ENCODE measurements at places on chromosomes 1 and 21.

- no peak for DNase-seq
Measured at GRCh38 chr1:228393268-228393701, 13.3 kb downstream of the TRIM11 start.

GRCh38 chr1:235759336-235759735, 107.4 kb downstream of the LYST start:
- DNase-seq: no peak

GRCh38 chr1:198157847-198158725, 1.3 kb downstream of the NEK7 start:
- DNase-seq: no peak

GRCh38 chr1:115505148-115505571, 136.6 kb upstream of the VANGL1 start:
- no peak for DNase-seq

DNA sequence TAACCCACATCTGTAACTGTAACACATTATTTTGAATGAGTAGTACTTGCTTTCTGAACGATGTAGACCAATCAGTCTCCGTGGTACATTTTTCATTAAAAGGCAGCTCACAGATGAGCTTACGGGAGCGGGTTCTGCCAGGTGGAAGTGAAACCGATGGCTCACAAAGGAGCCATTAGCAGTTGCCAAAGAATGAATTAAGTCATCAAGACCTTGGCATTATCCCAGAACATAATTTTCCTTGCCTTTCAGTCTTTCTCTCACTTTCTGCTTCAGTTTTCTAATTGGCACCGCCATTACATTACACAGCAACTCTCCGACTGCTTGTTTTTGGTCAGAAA, 33.5 kb upstream of the UTS2 start:
- DNase-seq: no peak

GRCh38 chr1:110380672-110381283, 10.0 kb downstream of the SLC16A4 start:
- no peak for DNase-seq

DNA sequence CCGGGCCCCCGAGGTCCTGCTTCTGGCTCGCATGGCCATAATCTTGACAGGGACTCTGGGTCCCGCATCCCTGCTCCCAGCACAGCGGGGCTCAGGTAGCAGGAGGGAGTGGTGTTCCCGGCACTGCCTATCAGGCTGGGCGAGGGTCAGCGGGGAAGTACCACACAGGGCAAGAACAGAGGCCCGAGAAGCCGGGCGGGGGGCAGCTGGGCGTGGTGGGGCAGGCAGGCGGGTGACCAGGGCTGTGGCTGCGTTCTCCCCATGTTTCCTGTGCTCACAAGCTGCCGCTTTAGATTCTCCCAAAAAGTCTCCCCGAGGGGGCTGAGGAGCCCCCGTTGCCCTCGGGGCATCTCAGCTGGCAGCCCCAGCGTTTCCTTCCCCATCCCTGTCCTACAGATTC, 18.3 kb downstream of the ATAD3B start:
- DNase-seq: no peak

DNA sequence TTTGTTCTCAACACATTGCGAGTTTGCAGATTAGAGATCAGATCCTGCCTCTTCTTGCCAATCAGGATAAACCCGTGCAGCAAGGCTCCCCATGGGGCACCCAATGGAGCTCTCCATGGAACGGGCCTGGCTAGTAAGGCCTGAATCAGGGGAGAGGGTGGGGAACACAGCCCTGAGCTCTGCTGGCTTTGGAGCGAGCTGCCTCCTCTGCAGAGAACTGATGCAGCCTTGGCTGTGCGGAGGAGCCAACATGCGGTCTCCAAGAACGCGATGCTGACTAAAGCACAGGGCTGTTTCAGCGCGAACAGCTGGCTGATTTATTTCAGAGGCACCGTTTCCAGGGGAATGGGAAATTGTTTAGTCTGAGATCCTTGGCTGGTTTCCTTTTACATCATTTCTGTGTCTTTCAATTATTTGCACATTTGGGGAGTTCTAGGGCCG, 139.7 kb downstream of the TSEN15 start:
- DNase-seq: peak; percentile 48

- DNase-seq: peak; percentile 65
Measured at GRCh38 chr1:46489169-46489637, 433 bp upstream of the DMBX1 start.

- no peak for DNase-seq
Measured at GRCh38 chr1:154485106-154485505, 16.9 kb upstream of the TDRD10 start.

DNA sequence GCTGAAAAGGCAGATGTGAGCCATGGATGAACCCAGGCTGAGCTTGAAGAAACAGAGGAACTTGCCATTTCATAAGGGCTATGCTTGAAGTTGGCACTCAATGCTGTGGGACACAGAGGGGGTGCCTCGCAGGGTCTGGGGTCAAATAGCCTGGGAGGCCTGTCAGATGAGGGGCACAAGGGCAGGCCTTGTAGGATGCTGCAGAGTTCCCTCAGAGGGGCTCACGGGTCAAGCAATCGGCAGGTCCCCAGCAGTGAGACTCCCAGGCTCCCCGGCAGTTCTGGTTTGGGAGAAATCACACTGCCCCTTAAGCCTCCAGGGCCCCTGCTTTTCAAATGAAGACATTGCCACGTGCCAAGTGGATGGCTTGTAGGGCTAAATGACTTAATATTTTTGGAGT, 116.7 kb upstream of the GRIK3 start:
- DNase-seq: no peak

DNA sequence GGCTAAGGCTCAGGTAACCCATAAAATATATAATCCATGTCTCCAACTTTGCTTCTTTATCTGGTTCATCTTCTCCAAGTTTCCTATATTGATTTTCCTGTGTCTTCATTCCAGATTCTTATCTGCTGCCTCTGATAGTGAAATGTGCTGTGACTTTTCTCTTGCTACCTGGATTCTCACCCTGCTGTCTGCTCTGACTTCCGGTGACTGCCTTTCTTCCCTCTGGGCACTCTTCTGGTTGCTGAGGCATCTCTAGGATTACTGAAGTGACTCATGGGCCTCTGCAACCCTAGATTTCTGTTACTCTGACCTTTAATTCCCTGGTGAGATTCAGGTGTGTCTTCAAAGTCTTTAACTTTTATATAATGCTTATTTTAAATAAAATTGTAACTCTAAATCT, 46.9 kb downstream of the GIPC2 start:
- DNase-seq: no peak
